ENCODE measurements at places on chromosomes 16 and 17.

GRCh38 chr17:27921599-27921998, 28.4 kb upstream of the LYRM9 start:
- no peak for DNase-seq

- no peak for DNase-seq
Measured at GRCh38 chr16:21964353-21964752, 11.2 kb downstream of the UQCRC2 start.

DNA sequence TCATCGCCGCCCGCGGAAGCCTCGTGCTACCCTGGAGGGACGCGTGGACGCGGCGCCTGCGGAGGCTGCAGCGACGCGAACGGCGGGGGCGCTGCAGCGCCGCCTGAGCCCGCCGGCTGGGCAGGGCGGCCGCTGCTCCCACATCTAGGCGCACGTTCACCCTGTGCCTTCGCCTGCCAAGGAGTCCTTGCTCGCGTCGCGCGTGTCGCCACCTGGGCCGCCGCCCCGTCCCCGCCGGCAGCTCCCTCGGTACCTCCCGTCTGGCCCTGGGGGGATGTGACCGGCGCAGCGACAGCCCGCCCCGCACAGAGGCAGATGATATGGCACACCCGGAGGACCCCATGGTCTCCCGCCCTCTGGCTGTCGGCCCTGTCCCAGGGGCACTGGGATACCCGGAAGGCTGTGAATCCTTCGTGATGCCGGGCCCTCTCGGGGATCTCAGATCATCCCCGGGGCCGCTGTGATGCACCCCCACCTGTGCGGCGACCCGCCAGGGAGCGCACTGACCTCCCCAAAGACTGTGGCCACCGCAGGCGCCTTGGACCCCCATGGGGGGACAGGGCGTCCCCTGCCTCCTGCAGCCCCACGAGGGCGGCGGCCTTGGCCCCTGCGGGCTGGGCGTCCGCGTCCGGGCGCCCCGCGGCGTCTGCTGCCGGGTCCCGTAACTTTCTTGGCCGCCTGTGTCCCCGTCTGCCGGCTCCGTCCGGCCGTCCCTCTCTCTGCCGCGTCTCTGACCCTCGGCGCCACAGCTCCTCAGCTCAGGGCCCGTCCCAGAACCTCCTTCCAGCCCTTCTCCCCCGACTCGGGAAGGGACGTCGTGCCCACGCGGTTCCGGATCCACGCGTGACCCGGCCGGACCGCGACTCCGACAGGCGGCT, 689 bp upstream of the TBC1D24 start:
- peak; percentile 45 for DNase-seq

- DNase-seq = no peak
Measured at GRCh38 chr17:34485999-34486398, 93.4 kb upstream of the TMEM132E start.

DNA sequence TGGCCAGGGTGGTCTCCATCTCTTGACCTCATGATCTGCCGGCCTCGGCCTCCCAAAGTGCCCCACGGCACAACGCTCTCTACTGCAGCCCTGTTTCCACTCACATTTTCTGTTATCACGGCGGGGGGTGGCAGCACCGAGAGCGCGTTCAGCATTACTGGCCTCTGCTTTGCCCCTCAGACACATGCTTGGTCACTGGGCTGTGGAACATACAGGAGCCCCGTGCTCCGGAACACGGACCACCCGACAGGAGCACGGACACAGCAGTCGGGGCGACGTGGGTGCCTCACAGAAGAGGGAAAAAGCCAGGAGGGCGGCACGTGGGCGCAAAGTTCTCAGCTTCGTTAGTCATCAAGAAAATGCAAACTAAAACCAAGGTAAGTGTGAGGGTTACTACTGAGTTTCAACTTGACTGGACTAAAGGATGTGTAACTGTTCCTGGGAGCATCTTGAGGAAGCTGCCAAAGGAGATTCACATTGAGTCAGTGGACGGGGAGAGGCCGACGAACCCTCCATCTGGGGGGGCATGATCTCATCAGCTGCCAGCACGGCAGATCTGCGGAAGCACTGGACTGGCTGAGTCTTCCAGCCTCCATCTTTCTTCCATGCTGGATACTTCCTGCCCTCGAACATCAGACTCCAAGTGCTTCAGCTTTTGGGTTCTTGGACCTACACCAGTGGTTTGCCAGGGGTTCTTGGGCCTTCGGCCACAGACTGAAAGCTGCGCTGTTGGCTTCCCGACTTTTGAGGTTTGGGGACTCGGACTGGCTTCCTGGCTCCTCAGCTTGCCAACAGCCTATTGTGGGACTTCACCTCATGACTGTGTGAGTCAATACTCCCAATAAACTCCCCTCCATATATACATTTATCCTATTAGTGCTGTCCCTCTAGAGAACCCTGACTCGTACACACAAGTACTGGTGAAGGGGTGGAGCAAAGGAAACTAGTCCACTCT, 106.8 kb downstream of the ZNF778 start:
- DNase-seq = peak; percentile 79

DNA sequence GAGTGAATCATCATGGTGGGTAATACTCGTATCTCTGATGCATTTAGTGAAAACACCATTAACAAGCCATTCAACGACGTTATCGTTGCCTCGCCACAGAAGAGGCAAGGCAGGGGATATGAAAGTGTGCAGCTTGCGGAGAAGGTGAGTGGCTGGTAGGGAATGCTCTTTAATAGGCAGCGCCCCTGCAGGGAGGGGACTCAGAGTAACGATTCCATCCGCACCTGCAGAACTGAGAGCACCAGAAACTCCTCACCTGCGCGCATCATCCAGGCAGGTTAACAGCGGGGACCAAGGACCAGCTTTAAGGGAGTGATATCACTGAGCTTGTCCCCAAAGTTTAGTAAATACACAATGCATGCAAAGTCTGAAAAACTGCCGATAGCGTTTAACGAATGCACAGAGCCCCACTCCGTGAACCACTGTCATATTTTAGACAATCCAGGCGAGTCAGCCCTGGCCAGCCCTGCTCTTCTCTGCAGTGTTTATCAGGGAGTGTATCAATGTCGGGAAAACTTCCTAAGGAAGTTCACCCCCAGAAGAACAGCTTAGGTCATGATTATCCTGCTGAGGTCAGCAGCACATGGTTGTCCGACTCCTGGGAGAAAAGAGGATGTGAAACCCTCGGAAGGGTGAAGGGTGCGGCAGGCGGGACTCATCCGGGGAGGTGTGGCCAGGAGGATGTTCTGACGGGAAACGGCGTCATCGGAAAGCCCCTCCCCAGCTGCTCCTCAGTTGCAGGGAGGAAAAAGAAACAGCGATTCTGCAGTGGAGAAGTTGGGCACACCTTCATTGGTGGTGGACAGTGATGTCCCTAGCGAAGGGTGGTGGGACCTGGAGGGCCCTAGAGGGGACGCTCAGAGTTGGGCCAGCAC, 68.5 kb upstream of the DNAH17 start:
- peak; percentile 36 for DNase-seq
